ENCODE measurements at places on chromosomes 11 and 22.

GRCh38 chr22:38069372-38070249, 12.4 kb downstream of the PICK1 start:
- DNase-seq: no peak

GRCh38 chr11:109247071-109247470, 174.9 kb upstream of the C11orf87 start:
- no peak for DNase-seq

DNA sequence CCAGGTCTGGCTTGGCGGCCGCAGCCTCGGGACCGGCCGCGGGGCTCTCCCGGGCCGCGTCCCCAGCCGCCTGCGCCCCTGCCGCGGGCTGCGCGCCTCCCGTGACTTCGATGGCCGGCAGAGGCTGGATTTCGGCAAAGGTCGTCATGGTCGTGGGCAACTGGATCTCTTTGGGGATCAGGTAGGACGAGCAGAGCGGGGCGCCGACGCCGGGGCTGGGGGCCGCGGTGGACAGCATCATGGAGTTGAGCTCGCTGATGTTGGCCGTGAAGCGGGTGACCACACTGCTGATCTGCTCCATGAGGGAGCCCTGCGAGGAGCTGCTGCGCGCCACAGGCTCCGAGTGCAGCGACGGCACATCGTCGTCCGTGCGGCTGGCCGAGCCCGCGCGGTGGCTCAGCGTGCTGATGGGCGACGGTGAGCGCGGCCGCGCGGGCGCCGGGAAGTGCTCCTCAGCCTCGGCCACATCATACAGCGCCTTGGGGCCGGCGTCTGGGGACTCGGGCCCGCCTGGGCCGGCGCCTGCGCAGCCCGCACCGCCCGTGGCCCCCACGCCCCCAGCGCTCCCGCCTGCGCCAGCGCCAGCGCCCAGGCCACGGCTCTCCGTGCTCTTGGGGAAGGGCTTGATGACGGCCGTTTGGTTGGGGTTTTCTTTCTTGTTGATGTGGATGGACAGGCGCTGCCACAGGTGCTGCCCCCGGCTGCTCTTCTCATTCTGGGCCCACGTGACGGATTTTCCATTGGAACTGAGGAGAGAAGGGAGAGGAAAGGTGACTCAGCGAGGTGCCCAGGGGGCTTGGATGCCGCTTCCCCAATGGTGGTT, 171.4 kb upstream of the CTSC start:
- DNase-seq: no peak

- peak; percentile 87 for DNase-seq
Observed at GRCh38 chr11:123479048-123479837, 49.2 kb downstream of the GRAMD1B start.

- DNase-seq: no peak
Observed at GRCh38 chr11:3833449-3833848, 7.3 kb downstream of the RHOG start.

- DNase-seq: no peak
Observed at GRCh38 chr22:32080904-32081303, 37.8 kb downstream of the SLC5A1 start.

Data from HL-60 (cell line).